ENCODE measurements at places on chromosomes 3 and 15.

DNA sequence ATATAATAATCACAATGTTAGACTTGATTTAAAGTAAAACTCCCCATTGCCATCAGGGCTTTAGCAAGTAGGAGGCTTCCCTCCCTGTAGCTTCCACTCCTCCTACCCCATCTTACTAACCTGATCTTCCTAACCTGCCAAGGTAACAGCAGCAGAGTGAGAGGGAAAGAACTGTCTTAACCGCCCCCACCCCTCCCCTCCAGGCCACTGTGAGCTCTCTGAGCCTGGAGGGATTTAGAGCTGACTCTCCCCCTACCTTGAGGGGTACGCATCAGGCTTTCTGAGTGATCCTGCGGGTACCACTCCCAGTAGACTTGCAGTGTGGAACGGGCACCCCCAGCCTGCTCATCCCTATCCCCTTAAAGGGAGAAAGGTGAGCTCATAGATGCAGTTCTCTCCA, 11.4 kb upstream of the PRSS50 start:
- DNase-seq, result no peak

GRCh38 chr3:181940703-181941102, 229.0 kb downstream of the SOX2 start:
- no peak for DNase-seq

DNA sequence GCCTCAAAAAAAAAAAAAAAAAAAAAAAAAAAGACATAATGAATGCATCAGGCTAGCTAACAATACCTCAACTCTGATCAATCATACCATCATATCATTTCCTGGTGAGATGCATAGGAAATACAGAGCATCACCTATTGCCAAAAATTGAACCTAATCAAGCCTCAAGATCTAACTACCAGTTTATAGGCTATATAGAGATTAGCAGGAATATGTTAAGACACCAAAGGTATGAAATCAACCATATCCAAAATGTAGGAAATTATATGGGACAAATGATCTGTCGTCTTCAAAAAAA, 387 bp upstream of the VPS33B start:
- no peak for DNase-seq

DNA sequence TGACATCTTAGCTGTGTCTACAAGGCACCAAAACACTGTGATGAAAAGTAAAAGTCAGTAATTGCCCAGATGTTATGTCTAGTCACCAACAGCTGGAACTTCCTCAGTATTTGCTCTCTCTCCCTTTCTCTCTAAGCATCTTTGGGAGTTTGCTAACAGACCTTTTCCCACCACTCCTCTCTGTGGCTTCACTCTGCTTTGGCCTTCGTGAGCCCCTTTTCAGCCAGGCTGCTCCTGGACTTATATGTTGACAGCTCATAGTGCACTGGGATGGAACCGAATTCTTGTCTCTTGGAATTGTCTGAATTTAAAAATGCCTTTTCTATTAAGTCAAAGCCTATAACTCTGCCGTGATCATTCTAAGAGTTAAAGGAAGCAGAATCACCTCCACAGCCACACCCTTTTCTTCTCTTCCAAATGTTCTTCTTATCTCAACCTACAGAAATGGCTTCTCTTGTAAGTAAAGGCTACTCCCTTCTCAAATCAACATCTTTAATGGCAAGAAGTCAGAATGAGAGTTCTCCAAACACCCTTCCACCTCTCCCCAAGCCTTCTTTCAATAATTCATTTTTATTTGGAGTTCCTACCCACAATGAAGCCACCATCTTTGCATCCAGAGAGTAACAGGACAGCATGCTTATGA, 17.2 kb upstream of the FOXP1 start:
- no peak for DNase-seq

All from stimulated activated CD4-positive, alpha-beta T cell treated with anti-CD3 and anti-CD28 coated beads, Interleukin-4, amount 100 ng/mL, for 1 hour (primary cell).